IPS-NIHi11 (cell line): ENCODE measurements at places on chromosomes 3 and 15.
A peak's percentile ranks its signal among the peaks of the same experiment; 100 is the strongest.

DNA sequence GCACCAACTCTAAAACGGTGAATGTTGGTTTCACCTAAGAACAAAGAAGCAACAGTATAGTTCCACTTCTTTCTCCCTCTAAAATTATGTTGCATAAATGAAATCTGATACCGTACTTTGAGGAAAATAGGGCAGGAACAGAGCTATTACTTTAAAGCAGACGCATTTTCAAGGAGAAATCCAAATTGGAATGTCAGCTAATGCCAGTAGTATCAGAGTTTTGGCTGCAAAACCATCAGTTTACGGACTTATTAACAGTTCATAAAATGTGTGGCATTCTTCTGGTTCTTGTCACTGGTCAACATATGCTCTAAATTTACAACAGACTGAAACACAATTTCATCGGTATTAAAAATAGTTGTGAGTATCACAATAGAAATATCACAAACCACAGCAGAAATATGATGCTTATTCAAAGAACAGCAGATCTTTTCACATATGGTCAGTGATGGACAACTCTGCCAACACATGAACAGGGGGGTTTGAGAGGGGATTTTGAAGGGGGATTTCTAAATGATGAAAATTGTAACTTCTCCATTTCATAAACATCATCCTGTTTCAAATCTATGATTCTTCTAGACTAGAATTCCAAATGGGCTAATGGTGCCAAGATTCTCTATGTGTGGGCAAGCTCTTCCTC, 38.7 kb upstream of the ROBO2 start:
- no peak for DNase-seq

GRCh38 chr3:143697975-143698374, 150.3 kb downstream of the SLC9A9 start:
- no peak for DNase-seq

DNA sequence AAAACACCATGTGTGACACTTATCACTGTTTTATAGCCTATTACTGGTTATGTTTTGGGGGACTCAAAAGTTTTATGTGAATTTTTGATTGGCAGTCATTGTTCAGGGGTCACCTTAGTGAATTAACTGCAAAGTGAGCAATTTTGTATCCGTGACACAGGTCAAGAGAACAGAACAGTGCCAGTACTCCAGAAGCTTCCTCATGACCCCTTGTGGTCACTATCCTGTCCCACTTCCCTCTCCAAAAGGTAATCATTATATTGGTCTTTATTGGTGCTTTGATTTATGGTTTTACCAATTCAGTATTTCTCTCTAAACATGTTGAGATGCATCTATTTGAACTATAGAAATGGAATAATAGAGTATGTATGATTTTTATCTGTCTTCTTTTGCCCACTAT, 107.1 kb downstream of the STT3B start:
- DNase-seq: no peak

DNA sequence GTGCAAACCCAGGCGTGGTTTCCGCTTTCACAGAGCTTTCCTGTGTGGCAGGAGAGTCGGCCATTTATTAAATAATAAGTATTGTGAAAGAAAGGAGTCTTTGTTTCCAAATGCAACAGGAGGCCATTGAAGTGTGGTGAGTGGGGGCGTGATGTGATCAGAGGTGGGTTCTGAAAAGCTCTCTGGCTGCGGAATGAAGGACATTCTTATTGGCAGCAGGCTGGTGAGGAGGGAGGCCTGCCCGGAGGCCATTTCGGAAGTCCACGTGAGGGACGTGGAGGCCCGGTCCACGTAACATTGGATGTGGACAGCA, 11.1 kb downstream of the ARNT2 start:
- DNase-seq: no peak

- no peak for DNase-seq
Observed at GRCh38 chr3:4247391-4247790, 55.8 kb upstream of the SETMAR start.

- DNase-seq: no peak
Observed at GRCh38 chr15:93235926-93236780, 147.1 kb upstream of the RGMA start.

GRCh38 chr3:123559040-123559861, 25.6 kb downstream of the HACD2 start:
- DNase-seq: peak; percentile 62

DNA sequence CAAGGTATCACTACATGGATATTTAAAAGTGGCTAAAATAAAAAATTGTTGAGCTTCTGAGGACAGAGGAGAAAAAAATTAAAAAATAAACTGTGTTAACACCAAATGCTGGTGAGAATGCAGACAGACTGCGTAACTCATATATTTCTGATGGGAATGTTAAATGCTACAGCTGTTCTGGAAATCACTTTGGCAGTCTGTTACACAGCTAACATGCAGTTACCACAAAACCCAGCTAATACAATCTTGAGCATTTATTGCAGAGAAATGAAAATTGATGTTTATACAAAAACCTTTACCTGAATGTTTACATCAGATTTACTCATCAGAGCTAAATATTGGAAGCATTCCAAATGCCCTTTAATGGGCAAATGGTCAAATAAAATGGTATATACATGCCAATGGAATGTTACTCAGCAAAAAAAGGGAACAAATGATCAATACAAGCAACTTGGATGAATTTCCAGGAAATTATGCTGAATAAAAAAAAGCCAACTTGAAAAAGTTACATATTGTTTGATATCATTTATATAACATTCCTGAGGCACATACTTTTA, 24.6 kb downstream of the MNS1 start:
- no peak for DNase-seq
